Bronchial smooth muscle cell (primary cell): ENCODE measurements at places on chromosomes 3 and 15. TPM values are rescaled to one million over a fixed set of nuclear protein-coding genes. Genes with fewer than 3 reads are reported as not detected.

SPTBN5 gene
- 0.16 and 0.17 TPM in 2 replicates for total RNA-seq

MGA gene
- 21.1 and 40.4 TPM in 2 replicates for total RNA-seq

BRK1 gene
- 131 and 142 TPM in 2 replicates for total RNA-seq

LRRC2 gene
- total RNA-seq = under 0.01 and 0.47 TPM in 2 replicates

TM4SF18 gene
- under 0.01 TPM in 1 of 2 replicates, not detected in the other for total RNA-seq

CCR9 gene
- total RNA-seq = not detected in 2 replicates

STRA6 gene
- total RNA-seq = 0.34 and 0.79 TPM in 2 replicates

TWF2 gene
- total RNA-seq = 78.8 and 87.5 TPM in 2 replicates
